ENCODE measurements at places on chromosomes 6 and 20.
A peak's percentile ranks its signal among the peaks of the same experiment; 100 is the strongest.

- DNase-seq: no peak
Measured at GRCh38 chr6:35401514-35401913, 50.6 kb upstream of the FANCE start.

GRCh38 chr20:1813101-1813529, 82.1 kb upstream of the SIRPA start:
- no peak for DNase-seq

- no peak for DNase-seq
Measured at GRCh38 chr6:31468311-31468710, 29.6 kb upstream of the MICB start.

GRCh38 chr20:12012241-12013222, 94.8 kb downstream of the BTBD3 start:
- no peak for DNase-seq

DNA sequence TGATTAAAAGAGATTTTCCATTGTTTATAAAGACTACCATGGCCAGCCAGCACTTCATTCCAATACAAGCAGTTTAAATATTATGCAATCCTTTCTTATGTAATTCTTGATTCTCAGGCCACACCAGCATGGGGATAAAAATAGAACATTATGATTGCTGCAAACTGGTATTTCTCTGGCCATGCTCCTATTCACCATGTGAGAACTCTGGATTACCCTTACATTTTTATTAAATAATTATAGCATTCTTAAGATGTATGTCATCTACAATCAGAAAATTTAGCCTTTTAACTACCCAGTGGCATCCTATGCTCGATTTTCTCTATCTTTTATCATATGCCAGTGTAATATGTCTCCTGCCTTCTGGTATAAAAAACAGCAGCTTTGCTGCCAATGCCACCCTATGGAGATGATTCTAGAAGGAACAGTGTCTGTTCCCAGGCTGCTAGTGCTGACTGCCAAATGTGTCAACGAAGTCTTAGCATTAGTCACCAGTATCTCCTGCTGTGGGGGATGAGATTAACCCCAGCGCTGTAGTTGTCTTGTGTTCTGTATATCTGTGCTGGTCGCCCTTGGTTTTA, 501.4 kb downstream of the BCKDHB start:
- no peak for DNase-seq

DNA sequence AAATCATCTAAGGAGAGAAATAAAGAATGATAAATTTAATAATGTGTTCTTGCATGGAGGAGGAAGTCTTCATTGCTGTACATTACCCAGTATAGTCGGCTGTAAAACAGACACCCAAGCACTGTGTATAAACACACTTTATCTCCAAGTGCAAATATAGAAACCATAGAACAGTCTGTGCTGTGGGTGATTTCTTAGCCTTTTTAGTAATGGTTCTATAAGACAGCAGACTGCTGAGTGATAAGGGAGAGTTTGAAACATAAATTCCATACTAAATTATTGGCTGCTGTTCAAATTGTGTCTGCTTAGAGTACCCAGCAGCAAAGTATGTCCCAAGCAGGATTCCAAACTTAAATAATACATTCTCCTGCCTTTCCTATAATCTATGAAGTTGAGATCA, 4.6 kb downstream of the FILIP1 start:
- no peak for DNase-seq

DNA sequence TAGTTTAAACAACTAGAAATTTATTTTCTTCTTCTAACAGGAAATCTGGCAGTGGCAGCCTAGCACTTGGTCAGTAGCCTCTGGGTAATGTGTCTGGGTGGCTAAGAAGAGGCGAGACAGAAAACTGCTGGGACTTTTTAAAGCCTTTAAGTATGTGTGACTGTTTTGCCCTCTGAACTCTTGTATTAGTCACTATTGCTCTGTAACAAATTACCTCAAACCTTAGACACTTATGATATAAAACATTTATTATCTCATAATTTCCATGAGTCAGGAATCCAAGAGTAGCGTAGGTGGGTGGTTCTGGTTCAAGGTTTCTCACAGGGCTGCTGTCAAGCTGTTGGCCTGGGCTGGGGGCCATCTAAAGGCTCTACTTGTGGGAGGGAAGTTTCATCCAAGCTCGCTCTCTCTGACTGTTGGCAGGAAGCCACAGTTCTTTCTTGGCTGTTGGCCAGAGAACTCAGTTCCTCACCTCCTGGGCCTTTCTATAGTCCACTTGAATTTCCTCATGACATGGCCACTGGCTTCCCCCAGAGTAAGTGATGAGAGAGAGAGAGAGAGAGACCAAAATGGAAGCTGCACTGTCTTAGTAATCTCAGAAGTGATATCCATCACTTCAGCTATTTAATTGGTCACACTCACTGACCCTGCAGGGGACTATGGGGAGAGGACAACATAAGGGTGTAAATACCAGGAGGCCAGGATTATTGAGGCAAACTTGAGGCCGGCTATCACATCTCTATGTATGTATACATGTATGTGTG, 17.4 kb upstream of the TBC1D22B start:
- peak; percentile 27 for DNase-seq

- no peak for DNase-seq
Measured at GRCh38 chr6:159075506-159076228, 30.9 kb upstream of the TAGAP start.

GRCh38 chr6:17032988-17033634, 68.7 kb upstream of the STMND1 start:
- DNase-seq: no peak

DNA sequence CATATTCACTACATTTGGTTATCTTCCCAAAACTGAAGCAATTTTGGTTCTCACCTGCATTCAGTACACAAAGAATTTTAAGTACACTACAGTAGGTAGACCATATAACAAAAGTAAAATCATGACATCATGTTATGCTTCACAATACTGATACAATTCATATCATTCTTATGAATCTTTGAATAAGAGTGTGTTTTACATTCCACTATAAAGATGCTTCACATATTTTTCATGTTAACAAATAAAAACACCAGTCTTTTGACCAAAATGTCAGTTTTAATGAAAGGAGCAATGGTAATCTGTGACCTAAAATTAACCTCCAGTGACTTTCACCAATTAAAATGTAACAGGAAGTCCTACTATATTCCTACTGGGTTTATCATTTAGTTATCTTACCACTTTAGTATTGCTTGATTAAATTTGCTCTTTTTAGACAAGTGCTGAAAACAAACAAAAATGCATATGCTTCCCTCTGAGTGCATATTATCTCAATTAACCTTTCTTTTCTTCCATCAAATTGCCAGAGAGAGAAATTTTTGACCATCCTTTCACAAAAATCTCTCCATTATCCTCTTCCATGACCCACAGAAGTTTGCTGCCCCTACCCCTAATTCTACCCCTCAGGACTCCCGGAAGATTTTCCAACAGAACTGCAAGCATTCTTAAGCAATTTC, 49.3 kb downstream of the PHIP start:
- no peak for DNase-seq

GRCh38 chr20:58078741-58079522, 149.5 kb downstream of the ANKRD60 start:
- no peak for DNase-seq

GRCh38 chr6:5302995-5303622, 41.8 kb downstream of the FARS2 start:
- peak; percentile 7 for DNase-seq

- no peak for DNase-seq
Measured at GRCh38 chr6:46888031-46888430, 33.7 kb downstream of the ADGRF5 start.

DNA sequence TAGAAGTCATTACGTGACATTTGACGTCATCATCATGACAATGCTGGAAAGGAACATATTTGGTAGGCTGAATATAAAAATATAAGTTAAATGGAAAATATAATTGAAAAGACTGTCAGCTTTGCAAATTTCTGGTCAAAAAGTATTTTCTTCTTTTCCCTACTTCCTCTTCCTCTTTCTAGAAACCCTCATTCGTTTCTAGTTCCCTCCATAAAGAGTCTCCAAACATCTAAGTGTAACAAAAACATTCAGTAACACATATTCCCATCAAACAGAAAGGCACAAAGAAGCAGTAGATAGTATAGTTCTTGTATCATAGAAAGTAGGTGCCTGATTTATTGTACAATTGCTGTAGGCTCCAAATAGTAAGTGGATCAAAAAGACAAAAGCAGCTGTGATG, 150.8 kb upstream of the FAM83B start:
- no peak for DNase-seq

DNA sequence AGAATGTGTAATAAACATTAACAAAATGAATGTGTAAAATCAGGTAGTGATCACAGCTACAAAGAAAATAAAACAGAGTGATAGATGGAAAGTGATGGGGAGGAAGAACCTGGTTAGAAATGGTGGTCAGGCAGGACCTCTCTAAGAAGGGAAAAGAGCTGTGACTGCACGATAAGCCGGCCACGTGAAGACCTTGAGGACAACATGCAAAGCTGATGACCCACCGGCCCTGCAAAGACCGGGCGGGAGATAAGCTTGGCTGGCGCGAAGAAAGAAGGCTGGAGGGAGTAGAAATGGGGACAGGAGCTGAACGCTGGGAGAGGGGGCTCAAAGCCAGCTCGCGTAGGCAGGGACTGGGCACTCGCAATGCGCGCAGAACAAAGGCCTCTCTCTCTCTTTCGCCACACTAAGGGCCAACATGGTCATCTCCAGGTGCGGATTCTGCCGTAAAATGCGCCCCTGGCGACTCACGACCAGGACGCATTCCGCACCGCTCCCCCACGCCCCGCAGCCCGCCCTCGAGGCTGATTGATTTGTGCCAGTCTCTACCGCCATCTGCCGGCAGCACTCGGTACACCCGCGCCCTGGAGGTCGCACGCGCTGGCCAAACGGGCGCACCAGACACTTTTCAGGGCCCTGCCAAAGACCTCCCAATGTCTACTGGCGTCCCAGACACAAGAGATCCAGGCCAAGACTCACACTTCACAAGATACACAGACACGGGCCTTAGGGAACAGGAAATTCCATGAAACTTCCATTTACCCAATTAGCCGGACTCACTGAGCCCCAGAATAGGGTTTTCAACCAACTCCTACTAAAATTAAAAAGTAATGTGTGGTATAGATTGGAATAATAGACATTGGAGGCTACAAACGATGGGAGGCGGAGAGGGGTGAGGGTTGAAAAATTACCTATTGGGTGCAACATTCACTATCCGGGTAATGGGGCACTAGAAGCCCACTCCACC, 9.4 kb downstream of the DEFB132 start:
- peak; percentile 84 for DNase-seq

GRCh38 chr20:39067526-39068216, 105.5 kb downstream of the DHX35 start:
- DNase-seq: no peak

GRCh38 chr6:84137051-84137375, 90.4 kb downstream of the CEP162 start:
- no peak for DNase-seq

GRCh38 chr6:30727920-30728553, 7.9 kb downstream of the TUBB start:
- DNase-seq: no peak

GRCh38 chr6:167446046-167446445, 121.2 kb downstream of the TTLL2 start:
- no peak for DNase-seq

DNA sequence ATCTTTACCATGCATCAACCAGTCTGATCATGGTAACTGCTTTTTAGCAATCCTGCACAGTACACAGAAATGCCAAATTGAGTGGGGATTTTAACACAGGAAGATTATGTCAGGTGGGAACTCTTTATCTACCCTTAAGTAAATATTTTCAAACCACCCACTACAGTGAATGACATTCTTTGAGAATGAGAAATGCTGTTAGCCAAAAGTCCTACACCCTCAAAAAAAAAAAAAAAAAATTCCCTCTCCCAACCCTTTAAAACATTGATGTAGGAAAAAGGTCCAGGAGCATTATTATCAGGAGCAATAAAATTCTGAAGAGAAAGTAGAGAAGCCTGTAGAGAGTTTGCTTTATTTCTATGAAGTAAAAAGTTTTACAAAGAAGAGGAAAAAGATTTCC, 307.2 kb upstream of the THEMIS start:
- DNase-seq: no peak

DNA sequence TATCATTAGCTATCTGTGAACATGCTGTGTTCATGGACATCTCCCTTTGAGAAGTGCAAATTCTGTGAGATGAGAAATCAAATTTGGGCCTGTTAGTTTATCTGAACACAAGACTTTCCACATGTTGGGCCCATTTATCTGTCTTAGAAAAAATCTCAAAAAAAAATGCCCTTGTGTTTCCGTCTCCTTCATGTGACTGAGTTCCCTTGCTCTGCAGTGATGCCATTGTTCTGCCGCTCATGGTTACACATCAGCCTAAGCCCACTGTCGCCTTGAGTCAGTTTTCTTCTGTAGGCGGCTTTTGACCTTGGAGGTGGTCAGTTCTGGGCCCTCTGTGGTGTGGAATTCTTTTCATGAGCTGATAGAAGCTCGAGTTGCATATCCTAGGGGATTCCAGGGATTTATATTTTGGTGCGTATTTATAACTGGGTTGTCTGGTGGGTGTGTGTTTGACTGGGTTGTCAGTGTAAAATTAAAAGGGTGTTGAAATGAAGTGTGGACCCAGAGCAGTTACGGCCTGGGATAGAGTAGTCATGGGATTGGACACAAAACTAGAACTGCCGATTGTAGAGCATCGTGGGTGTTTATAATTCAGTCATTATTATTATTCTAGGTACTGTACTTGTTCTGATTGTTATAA, 156.7 kb downstream of the JARID2 start:
- DNase-seq: no peak

GRCh38 chr20:10788055-10788454, 114.3 kb upstream of the JAG1 start:
- DNase-seq: no peak

- no peak for DNase-seq
Measured at GRCh38 chr6:163260111-163260895, 154.2 kb upstream of the QKI start.

DNA sequence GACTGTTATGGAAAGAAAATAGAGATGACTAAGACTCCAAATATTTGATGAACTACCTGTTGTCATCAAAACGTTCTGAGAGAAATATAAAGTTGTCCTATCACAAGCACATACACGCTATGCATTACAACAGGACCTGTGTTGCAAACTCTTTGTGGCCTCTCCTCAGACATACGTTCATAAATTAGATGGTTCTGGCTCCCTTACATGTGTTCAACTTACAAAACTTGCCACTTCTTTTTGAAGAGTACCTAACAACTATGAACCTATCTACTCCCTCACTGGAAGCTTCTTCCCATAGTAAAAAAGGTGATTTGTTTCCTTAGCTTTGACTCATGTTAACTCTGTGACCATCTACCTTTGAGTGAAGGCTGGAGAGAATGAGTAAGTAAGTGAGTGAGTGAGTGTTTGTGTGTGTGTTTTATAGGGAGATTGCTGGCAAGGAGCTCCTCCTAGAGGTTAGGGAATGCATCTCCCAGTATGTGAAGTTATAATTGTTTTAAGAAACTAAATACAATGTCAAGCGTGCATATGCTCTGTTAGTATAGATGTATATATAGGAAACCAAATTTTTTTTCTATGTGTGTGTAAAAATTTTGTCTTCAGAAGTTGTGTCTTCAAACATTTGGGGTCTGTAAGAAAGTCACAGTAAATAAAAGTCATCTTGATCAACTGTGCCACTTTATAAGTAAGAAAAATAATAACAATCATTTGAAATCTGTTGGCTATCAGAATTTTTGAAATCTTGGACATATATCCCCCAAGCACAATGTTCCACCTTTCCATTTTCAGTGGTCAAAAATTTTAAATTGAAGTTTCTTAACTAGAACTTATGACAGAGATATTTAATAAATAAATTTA, 1211.1 kb upstream of the GJE1 start:
- no peak for DNase-seq

Measured in activated CD4-positive, CD25-positive, alpha-beta regulatory T cell (primary cell).